Large intestine (tissue), 12 donors: ENCODE measurements at places on chromosomes 5 and 9. TPM values are rescaled to one million over a fixed set of nuclear protein-coding genes. Genes with fewer than 3 reads are reported as not detected.
A peak's percentile ranks its signal among the peaks of the same experiment; 100 is the strongest.

DNA sequence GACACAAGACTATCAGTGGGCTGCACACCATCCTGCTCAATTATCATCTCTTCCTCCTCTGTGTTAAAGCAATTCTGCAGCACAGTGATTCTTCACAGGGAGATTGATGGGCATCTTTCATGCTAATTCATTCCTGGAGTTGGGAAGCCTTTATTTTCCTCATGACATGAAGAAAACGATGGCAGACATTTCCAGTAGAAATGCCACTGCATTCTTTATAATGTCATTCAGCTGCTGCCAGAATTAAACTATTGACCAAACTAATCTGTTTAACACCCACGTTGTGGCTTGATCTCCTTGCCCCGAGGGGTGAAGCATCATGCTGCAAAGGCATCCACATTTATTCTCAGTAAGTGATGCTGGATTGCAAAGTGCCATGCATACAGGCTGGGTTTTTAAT is 273.0 kb downstream of the SPOCK1 start:
- H3K4me1 ChIP-seq, result no peaks in the 10 kb centered on the region
- no peak overlapping the region for H3K4me3 ChIP-seq
- no peak for DNase-seq
- no peaks in the 10 kb centered on the region for H3K36me3 ChIP-seq

GRCh38 chr5:145703856-145704255 is 131.3 kb downstream of the PRELID2 start:
- no peak overlapping the region for H3K4me3 ChIP-seq
- H3K27me3 ChIP-seq, result no peaks in the 10 kb centered on the region
- no peaks in the 10 kb centered on the region for H3K4me1 ChIP-seq
- H3K36me3 ChIP-seq, result no peaks in the 10 kb centered on the region

- no peak overlapping the region for H3K27ac ChIP-seq
- DNase-seq, result no peak
- peaks cover 58% of the 10 kb centered on the region for H3K4me1 ChIP-seq
- no peak overlapping the region for H3K4me3 ChIP-seq
Measured at GRCh38 chr5:135393691-135394090, 5.3 kb downstream of the MACROH2A1 start.

- H3K27ac ChIP-seq, result no peak overlapping the region
- peaks cover 18% of the 10 kb centered on the region for H3K27me3 ChIP-seq
- H3K36me3 ChIP-seq, result no peaks in the 10 kb centered on the region
- DNase-seq, result no peak
- no peak overlapping the region for H3K4me3 ChIP-seq
- H3K4me1 ChIP-seq, result no peaks in the 10 kb centered on the region
Measured at GRCh38 chr9:112925058-112925641, 34.5 kb upstream of the SLC46A2 start.

GRCh38 chr9:92242260-92243136 is 51.0 kb downstream of the IARS1 start:
- no peaks in the 10 kb centered on the region for H3K27me3 ChIP-seq
- H3K27ac ChIP-seq, result peak overlapping the region; percentile 17

The SHOC1 gene
- polyA plus RNA-seq, result 0.10 TPM

- no peaks in the 10 kb centered on the region for H3K36me3 ChIP-seq
- H3K27me3 ChIP-seq, result peaks cover 3% of the 10 kb centered on the region
- H3K4me1 ChIP-seq, result no peaks in the 10 kb centered on the region
- H3K4me3 ChIP-seq, result no peak overlapping the region
- H3K27ac ChIP-seq, result no peak overlapping the region
Measured at GRCh38 chr5:170655476-170655875, 128.0 kb upstream of the GABRP start.

DNA sequence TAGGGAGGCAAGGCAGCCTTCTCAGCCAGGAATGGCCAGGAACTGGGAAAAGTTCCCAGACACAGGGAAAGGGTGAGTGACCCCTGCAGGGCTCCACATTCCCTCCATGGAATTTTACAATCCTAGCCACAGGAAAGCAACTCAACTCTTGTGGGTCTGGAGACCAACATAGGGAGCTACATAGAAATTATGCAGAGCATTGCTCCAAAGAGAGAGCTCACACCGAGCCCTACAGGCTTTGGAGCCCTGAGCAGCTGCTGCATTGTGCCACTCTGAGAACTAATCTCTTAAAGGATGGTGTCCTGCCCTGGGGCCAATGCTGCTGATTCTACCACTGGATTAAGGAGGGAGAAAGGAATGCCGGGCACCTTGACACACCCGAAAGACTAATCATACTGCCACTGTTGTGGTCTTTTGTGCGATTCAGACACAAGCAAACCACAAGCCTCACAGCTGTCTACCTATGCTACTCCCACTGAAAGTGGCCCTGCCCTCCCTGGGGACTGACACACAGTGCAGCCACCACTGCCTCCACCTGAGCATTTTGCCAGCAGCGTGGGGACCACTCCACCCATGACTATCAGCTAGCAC is 1089.8 kb upstream of the NUDT12 start:
- H3K27ac ChIP-seq, result no peak overlapping the region
- no peak for DNase-seq

GRCh38 chr5:172043865-172044264 is 37.4 kb upstream of the FBXW11 start:
- H3K27ac ChIP-seq, result no peak overlapping the region
- DNase-seq, result no peak
- no peaks in the 10 kb centered on the region for H3K27me3 ChIP-seq

DNA sequence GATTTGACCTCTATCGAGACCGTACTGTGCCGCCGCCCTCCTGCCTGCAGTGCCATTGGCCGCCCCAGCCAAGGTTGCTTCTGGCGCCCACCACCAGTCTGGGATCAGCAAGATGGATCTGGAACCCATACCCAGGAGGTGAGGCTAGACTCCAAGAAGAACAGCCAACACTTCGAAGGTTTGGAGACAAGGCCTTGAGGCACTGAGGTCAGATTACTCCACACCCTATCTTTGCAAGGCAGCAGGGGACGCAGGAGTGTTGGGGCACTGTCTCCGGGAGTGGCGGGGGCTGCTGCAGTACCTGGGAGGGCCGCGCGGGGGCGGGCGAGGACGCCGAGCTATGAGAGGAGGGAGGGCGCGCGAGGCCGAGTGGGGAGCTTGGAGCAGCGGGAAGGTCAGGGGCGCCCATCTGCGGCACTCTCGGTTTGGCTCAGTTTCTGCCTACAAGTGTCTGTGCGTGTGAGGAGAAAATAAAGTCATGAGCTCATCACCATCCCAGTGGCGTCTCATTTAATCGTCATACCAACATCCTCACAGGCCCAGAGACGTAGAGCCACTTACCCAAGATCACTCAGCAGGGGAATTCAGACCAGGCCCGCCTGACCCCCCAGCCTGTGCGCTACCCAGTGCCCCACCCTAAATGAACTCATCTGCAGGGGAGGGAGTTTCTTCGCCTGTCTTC is 20.5 kb upstream of the PSD2 start:
- H3K4me3 ChIP-seq, result no peak overlapping the region
- peaks cover 3% of the 10 kb centered on the region for H3K27me3 ChIP-seq
- H3K4me1 ChIP-seq, result peaks cover 4% of the 10 kb centered on the region
- DNase-seq, result peak; percentile 63
- no peaks in the 10 kb centered on the region for H3K36me3 ChIP-seq
- H3K27ac ChIP-seq, result no peak overlapping the region

The SH3PXD2B gene
- 11.0 TPM for polyA plus RNA-seq

The TMEM252 gene
- polyA plus RNA-seq, result 2.4 TPM

- H3K27me3 ChIP-seq, result peaks cover 11% of the 10 kb centered on the region
- no peaks in the 10 kb centered on the region for H3K36me3 ChIP-seq
- no peaks in the 10 kb centered on the region for H3K4me1 ChIP-seq
- no peak overlapping the region for H3K27ac ChIP-seq
- no peak for DNase-seq
Measured at GRCh38 chr5:1772634-1773033, 27.0 kb downstream of the MRPL36 start.

The SPATA31D4 gene
- not detected for polyA plus RNA-seq

DNA sequence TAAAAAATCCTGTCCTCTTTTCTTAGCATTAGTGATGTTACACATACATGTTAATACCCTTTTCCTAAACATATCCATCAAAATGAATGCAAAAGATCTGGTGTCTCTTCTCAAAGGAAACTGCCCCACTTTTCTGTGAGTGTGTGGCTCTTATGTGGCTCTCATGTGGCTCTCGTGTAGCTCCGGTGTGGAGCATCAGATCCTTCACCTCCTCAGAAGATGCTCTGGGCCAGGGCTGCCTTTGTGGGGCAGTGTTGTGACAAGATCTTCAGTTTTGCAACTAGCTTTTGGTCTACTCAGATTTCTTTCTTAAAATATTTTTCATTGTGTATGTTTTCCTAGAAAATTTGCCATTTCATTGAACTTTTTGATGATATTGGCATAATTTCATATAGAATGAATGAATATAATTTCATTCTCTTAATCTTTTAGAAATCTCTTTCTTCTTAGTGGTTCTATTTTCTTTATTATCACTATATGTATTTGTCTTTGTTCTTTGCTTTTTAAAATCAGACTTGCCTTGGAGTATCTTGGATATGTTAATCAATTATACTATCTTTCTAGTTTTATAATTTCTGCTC is 19.4 kb downstream of the GARNL3 start:
- no peaks in the 10 kb centered on the region for H3K4me1 ChIP-seq
- H3K36me3 ChIP-seq, result no peaks in the 10 kb centered on the region
- no peaks in the 10 kb centered on the region for H3K27me3 ChIP-seq

GRCh38 chr9:129740174-129740573 is 12.7 kb downstream of the PTGES start:
- H3K27ac ChIP-seq, result no peak overlapping the region
- no peak for DNase-seq
- H3K4me3 ChIP-seq, result no peak overlapping the region
- peaks cover 9% of the 10 kb centered on the region for H3K4me1 ChIP-seq
- H3K36me3 ChIP-seq, result no peaks in the 10 kb centered on the region

The LPCAT1 gene
- 14.8 TPM for polyA plus RNA-seq

DNA sequence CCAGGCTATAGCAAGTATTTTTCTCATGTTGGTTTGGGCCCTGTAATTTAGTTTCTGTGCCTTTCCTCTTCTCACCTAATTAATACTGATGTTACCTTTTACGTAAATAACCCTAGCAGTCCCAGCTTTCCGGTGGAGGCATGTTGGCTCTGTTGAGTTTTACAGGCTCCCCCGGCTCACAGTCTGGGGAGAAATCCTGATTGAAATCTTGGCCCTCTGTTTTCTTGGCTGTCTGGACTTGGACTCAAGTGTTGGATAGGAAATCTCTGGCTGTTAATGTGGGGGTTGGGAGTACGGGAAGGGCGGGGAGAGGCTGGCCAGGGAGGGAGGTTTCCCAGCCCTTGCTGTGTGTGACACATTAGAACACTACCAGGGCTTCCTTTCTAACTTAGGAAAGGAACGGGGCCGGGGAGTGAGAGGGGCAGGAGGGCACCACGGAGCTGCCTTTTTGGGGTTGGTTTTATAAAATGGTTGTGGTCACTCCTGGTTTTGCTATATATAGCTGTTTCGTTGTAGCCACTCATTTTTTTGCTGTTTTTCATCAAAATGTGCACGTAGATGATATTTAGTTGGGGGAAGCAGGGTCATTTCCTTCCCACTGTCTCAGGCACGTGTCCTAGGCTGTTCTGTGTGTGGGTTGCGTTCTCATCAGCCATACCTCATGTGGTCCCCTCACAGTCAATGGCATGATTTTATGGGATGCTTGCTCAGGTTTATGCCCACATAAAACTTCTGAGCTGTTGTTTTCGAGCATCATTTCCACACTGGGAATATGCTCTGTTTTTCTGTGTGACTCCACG is 11.0 kb downstream of the TRIO start:
- DNase-seq, result peak; percentile 79
- H3K4me1 ChIP-seq, result peaks cover 33% of the 10 kb centered on the region
- H3K27ac ChIP-seq, result peak overlapping the region; percentile 70
- H3K27me3 ChIP-seq, result no peaks in the 10 kb centered on the region
- no peak overlapping the region for H3K4me3 ChIP-seq

The MLANA gene
- polyA plus RNA-seq, result 0.54 TPM

- H3K36me3 ChIP-seq, result no peaks in the 10 kb centered on the region
- H3K4me3 ChIP-seq, result no peak overlapping the region
- H3K27me3 ChIP-seq, result no peaks in the 10 kb centered on the region
- no peak overlapping the region for H3K27ac ChIP-seq
- no peak for DNase-seq
- H3K4me1 ChIP-seq, result no peaks in the 10 kb centered on the region
Measured at GRCh38 chr5:118533923-118534322, 454.4 kb downstream of the DTWD2 start.

DNA sequence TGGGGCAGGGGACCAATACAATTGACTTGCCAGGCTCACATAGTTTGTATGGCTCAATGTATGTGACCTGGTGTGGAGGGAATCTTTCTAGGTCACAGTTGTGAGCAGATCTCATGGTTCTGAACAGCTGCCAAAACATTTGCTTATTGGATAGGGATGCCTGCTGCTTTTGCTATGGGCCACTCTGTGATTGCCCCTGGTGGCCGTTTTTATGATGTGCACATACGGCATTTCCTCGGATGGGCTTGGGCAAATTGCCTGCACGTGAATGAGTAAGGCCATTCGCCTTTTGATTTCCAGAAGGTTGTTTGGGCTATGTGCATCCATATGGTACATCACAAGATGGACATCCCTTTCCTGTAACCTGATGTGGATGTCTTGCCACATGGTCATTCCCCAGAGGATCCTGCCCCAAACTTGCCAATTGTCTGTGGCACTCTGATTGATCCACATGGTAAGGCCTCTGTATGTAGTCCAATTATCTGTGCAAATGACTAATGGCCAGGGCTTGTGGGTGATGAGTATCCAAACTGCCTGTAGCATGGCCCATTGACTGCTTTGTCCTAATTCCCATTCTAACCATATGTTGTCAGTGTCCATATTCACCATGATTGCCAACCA is 10.7 kb upstream of the SLC22A4 start:
- H3K36me3 ChIP-seq, result no peaks in the 10 kb centered on the region
- no peaks in the 10 kb centered on the region for H3K27me3 ChIP-seq
- peaks cover 22% of the 10 kb centered on the region for H3K4me1 ChIP-seq

DNA sequence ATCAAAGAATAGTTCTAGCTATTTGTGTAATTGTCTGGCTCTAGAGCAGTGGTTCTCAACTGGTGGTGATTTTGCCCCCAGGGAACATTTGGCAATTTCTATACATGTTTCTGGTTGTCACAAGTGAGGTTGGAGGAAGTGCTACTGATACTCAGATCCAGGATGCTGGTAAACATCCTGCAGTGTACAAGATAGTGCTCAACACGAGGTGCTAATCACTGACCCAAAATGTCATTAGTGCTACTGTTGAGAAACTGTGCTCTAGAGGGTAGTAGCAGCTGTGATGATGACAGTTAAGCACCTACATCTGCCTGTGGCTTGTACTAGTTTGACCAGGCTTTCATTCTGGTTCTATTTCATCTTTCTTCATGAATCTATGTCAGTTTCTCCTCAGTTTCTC is 22.1 kb downstream of the LRRC19 start:
- no peak for DNase-seq
- H3K27me3 ChIP-seq, result no peaks in the 10 kb centered on the region
- peaks cover 19% of the 10 kb centered on the region for H3K36me3 ChIP-seq
- no peaks in the 10 kb centered on the region for H3K4me1 ChIP-seq

The SV2C gene
- 3.0 TPM for polyA plus RNA-seq

The SLC6A3 gene
- polyA plus RNA-seq, result 0.13 TPM

The STK32A gene
- 3.3 TPM for polyA plus RNA-seq
